CD4-positive, alpha-beta memory T cell (primary cell): ENCODE measurements at places on chromosomes 3 and 15. TPM values are rescaled to one million over a fixed set of nuclear protein-coding genes. Genes with fewer than 3 reads are reported as not detected.

The HIGD2B gene
- total RNA-seq, result 0.41 TPM

The WDR6 gene
- 295 TPM for total RNA-seq

The PDHB gene
- 58.6 TPM for total RNA-seq

The TUSC7 gene
- total RNA-seq, result not detected

The LOXL1 gene
- total RNA-seq, result 1.6 TPM

The ZNF710 gene
- total RNA-seq, result 19.2 TPM

The CCRL2 gene
- 1.8 TPM for total RNA-seq

The PLIN1 gene
- total RNA-seq, result 1.2 TPM

DNA sequence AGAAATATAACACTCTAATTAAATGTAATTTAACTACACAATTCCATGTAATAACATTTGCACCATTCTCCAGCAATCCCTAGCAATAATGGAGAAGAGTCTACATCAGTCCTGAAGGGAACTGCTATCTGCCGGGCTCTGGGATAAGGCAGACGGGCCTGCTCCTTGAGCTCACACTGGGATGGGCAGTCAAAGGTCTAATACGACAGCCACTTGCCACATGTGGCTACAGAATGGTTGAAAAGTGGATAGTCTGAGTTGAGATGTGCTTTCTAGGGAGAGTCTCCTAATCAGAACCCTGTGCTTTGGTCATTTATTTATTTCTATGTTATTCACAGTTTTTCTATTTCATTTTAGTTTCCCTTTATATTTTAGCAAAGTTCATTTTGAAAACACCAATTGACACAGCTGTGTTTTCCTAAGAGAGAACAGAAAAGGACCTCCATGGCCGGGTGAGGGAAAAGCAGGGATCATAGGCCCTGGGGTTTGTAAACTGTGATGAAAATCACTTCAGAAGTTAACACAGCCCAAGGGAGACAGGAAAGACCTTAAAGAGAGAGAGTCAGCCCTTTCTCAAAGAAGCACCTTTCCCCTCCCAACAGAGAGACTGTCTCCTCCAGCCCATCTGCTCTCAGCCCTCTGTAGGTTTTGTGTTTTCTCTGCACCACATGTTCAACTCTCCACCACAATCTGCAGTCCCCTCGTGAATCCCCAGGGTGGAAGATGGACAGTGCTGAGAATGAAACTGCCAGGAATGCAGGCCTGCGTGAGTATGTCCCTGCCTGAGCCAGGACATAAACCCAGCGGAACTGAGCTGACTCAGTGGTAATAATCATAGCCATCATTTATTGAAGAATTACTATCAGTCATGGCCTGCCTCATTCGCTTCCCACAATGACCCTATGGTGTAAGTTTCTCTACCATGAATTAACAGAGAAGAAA, 11.6 kb downstream of the FSIP1 start:
- DNase-seq, result no peak

DNA sequence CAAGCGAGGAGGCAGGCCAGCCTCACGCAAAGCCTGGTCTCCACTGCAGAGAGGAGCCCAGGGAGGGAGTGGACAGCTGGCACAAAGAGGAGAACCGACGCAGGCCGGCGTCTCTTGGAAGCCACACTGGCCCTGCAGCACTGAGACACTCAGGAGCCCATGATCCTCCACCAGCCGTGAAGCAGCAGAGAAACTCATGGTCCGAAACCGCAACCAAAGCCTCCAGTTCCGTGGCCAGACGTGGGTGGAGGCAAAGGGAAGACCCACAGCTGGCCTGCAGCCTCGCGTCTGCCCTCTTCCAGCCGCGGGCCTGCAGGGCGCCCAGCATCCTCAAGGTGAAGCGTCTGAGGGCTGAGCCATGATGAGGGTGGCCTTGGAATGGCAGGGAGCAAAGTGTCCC, 62.2 kb upstream of the SEC61A1 start:
- DNase-seq, result no peak

- DNase-seq, result peak; percentile 29
Measured at GRCh38 chr15:66251790-66252684, 1.5 kb downstream of the MEGF11 start.

GRCh38 chr3:49058011-49058410, 28.8 kb upstream of the IMPDH2 start:
- no peak for DNase-seq

DNA sequence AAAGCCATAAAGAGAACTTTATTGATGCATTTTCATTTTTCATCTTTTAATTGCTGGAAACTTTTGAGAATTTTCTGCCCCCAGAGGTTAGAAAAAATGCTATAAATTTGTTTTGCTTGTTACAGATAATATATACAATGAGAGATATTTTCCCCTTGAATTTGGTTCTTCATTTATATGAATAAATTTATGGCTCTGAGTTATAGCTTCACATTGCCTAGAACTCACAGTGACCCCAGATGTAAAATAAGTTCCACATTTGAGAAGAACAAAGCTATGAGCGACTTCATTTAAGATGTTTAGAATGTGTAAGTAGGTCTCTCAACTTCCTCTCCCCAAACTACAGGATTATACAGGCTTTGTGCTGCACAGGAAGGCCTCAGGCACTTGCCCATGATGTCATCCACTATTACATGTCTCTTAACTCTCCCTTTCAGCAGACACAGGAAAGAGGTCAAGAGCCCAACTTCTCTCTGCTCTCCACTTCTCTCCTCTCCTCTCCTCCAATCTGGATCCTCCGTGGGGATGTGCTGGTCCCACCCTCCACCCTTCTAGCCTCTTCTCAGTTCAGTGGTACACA, 92.8 kb downstream of the DUT start:
- DNase-seq, result no peak

GRCh38 chr3:108775649-108776048, 18.4 kb upstream of the RETNLB start:
- DNase-seq, result no peak

- no peak for DNase-seq
Measured at GRCh38 chr3:71406972-71407810, 176.3 kb downstream of the FOXP1 start.

DNA sequence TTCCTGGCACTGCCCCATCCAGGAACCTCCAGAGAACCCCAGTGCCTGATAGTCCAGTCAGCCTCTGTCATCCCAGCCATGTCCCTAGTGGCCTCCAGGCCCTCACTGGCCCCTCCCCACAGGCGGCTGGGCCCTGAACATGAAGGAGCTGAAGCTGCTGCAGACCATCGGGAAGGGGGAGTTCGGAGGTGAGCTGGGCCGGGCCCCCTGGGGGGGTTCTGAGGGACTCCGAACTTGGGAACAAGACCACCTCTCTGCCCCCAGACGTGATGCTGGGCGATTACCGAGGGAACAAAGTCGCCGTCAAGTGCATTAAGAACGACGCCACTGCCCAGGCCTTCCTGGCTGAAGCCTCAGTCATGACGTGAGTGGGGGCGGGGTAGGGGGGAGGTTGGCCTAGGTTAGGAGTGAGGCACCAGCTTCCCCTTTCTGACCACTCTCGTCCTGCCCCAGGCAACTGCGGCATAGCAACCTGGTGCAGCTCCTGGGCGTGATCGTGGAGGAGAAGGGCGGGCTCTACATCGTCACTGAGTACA, 12.0 kb upstream of the LMAN1L start:
- no peak for DNase-seq

- no peak for DNase-seq
Measured at GRCh38 chr15:64068133-64068532, 21.8 kb upstream of the DAPK2 start.

- DNase-seq, result no peak
Measured at GRCh38 chr3:61560517-61561373, 626 bp upstream of the PTPRG start.

- DNase-seq, result no peak
Measured at GRCh38 chr3:172061724-172062184, 22.4 kb downstream of the FNDC3B start.

- no peak for DNase-seq
Measured at GRCh38 chr3:63022114-63022513, 146.9 kb upstream of the CADPS start.

GRCh38 chr3:147119989-147120388, 286.4 kb downstream of the ZIC4 start:
- DNase-seq, result no peak

GRCh38 chr3:19147905-19148767, at the start of gene KCNH8:
KCNH8 (plus strand) TSS chr3:19148510; CDS start chr3:19148720, 210 bp downstream.
- DNase-seq, result no peak

DNA sequence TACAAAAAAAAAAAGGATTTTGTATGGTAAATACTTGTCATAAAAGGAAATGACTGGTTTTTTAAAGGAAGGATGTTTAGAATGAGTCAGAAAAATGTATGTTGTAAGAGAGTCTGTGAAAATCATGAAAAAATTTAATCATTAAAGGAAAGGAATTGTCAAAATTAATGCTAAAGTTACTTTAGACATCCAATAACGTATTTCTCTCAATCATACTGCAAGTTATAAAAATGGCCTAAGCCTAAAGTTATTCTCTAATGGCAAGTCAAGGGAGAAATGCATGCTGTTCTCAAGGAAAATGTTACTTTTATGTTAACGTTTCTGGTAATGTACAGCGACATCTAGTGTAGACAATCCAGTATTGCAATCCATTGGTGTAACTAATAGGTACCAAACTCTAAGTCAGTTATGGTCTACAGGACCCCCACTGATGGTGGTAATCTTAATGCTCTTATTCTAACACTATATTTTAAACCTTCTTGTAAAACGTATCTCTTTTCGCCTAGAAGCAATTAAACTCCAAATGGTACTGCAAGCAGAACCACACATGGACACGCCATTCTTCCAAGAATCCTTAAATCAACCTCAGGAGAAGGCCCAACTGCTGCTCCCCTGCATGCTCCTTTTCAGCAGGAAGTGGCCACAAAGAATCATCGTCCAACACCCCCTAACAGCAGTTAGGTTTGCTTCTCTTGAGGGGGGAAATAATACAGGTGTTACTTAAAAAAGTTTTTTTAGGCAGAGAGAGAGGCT, 35.2 kb downstream of the NCEH1 start:
- peak; percentile 46 for DNase-seq

DNA sequence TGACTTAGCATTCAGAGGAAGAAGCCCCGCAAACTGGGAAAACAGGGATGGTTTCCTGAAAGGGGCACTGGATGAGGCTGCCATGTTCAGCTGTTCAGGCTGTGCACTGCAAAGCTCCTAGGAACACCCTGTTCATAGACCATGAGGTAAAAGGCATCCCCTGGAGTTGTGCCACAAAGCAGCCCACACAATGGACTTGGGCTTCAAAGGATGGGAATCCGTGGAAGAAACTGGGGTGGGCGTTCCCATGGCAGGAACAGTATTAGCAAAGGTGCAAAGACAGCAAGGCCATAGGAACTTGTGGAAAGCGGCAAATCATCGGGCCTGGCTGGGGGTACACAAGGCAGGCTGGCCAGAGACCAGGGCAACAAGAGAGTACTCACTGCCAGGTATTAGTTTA, 8.9 kb downstream of the OXTR start:
- DNase-seq, result no peak
